ENCODE measurements at places on chromosomes 16 and 17.

DNA sequence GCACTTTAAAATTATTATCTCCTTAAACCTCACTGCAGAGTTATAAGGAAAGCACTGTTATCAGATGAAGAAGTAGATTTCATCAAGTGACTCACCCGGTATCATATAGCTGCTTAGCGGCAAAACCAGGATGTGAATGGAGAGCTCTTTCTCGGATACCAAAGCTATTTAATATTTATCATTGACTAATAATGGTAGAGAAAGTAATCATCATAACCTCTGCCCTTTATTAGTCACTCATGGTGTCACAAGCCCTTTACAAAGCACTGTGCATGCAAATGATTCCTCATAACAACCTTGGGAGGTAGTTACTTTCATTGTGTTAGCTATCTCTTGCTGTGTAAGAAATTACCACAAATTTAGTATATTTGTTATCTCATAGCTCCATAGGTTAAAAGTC, 592.9 kb downstream of the MAF start:
- no peak for DNase-seq

DNA sequence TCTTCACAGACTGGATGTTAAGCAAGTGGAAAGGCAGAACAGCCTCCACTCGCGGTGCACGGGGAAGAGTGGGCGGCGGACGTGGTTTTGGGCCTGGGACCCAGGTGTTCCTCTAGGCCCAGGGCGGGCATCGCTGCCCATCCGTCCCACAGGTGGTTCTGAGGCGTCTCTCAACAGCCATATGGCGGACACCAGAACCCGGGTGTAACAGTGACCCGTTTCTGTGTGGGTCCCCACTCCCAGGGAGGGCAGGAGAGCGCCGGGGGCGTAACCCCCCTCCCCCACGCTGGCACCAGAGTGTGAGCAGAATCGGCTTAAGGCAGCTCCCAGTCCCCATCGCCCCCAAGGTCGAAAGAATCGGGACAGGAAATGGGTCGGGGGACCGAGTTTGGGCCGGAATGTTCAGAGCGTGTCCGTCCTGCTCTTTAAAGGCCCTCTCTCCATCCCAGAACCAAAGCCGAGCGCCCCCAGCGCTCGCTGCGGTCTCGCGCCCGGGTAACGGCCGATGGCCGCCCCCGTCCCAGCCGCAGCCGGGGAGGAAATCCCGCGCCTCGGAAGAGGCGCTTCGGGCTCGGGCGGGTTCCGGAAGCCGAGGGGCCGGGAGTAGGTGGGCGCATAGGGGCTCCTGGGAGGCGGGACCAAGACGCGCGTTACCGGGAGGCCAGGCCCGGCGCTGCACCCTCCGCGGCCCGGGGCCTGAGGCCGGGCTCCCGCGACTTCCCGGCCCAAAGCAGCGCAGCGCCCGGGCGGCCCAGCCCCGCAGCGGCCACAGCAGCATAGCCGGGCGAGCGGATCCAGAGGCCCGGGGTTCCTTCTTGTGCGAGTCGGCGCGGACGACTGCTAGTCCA, at the start of gene TK2:
Gene TK2 (minus strand): TSS at position 839 of the 848 bp plus-strand sequence. CDS start 61 bp downstream, at position 778.
- no peak for DNase-seq

- no peak for DNase-seq
Measured at GRCh38 chr17:48202959-48203358, 95.4 kb downstream of the SNX11 start.

DNA sequence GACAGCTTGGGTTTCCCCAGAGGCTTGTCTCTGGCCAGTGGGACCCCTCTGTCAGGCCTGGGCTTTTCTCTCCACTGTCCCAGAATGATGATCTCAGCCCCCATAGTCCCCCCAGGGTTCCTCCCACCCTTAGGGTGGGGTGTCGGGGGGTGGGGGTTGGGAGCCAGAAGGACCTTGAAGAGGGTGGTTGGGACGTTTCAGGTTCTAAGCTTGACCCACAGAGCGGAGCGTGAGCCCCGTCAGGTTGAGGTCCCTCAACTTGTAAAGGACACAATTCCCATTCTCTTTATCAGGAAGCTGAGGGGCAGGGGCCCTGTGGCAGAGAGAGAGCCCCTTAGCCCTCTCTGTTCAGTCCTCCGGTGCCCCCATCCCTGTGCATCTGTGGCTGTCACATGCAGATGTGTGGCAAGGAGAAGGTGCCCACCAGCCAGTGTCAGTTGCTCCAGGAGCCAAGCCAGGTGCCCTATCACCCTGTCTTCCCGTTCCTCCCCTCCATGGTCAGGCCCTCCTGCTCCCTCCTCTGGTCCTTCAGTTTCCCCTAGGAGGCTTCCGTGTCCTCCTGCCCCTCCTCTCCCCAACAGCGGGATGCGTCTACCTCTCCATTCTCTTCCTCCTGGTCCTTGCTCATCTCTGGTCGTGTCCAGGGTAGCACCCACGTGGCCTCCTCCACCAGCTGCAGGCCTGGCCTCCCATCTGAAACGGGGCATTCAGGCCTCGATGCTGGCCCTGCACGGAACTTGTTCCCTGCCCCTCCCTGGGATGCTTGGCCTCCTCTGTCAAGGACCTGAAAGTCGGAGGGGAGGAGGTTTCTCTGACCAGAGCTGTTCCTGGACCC, 1.5 kb upstream of the NTN3 start:
- no peak for DNase-seq

DNA sequence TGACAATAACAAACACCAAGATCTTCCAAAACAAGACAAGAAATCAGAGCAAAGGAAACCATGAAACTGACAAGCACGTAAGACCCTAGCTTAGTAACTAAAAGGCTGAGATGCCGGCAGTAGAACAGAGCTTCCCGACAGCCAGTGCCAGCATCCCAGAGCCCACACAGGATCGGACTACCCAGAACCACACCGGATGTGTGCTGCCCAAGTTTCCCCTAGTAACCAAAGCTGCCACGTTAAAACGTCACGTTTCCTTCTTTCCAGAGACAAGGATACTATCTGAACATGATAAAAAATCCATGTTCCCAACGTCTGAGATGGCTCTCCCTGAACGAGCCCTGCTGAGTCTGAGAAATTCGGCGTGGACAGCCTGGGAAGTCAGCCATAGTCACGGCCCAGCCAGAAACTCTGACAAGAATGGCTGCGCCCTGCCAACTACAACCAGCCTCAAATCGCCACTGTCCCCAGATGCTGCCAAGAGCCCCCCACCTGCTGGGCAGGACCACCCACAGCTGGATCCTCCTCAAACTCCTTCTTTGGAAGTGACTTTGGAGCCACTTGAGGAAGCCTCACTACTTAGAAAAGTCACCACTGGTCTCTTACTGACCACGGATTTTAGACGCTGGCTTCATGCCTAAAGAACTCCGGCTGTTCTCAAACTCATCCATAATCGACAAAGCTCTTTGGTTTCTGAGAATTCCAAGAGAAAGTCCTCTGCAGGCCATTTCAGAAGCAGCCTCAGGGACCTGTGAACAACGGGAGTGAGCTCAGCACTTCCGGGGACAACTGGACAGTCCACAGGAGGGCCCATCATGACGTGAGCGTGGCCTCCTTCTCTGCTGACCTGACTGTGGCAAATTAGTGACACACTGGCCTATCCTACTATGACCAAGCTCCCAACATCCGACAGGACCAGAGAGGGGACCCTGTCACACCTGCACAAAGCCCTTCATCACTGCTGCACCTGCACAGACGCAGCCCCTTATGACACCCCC, 16.7 kb downstream of the CCDC57 start:
- DNase-seq: no peak
